ENCODE measurements at places on chromosomes 1 and 21.

DNA sequence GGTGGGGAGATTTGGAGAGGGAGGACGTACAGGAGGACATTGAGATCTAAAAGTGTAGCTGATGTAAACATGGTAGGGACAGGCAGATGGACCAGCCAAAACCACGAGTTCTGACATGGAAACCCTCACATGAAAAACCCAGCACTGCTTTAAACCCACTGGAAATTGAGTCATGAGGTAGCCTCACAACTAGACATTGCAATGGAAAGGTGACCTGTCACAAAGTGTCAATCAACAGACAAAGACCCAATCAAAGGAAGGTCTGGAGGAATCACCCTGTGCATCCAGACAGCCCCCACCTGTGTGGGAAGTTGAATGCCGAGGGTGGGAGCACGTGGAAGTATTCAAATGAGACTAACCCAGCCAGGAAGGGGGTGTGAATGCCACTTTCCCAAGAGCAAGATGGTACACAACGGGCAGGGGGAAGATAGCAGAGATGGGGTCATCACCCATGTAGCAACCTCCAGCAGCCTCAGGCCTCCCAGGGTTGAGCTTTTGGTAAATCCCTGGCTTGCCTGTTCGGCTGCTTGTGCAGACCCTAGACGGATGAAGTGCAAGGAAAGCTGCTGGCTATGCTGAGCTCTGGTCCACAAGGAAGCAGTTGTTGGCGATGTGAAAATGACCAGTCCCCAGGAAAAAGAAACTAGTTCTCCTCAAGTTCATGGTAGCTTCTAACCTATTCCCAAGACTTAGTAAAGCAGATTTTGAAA lies 5.6 kb downstream of the FCMR start:
- DNase-seq = no peak

DNA sequence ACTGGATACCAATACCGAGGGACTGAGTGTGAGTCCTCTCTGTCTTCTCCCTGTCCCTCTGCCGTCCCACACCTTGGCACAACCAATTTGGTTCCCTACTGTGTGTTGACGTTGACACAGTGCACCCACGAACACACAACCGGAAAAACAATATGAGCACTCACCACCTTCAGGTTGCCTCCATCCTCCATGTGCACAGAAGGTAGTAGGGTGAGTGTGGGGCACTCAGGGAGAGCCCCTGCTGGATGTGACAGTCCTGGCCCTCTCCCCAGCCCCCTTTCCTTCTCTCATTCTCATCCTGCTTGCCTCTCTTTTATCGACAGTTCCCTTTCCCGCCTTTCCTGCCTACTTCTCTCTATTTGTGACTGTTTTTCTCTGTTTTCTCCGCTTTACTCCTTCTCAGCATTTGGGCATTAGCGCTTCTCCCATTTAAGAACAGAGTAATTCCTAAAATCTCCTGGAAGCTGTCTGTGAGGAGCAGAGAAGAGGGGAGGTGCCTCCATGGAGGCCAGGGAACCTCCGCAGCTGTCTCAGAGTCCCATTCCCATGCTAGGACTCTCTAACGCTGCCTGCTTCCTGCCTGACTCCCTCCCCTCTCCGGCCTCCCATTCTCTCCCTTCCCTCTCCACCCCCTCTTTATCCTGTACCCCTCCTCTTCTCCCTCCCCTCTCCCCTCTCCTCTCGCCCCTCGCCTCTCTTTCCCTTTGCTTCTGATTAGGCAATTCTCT lies 16.4 kb downstream of the CADM3 start:
- DNase-seq = no peak

GRCh38 chr1:41317361-41317760 lies 43.9 kb upstream of the FOXO6 start:
- DNase-seq = no peak

- DNase-seq = peak; percentile 13
Measured at GRCh38 chr21:38402795-38403194, 95.5 kb downstream of the ERG start.

DNA sequence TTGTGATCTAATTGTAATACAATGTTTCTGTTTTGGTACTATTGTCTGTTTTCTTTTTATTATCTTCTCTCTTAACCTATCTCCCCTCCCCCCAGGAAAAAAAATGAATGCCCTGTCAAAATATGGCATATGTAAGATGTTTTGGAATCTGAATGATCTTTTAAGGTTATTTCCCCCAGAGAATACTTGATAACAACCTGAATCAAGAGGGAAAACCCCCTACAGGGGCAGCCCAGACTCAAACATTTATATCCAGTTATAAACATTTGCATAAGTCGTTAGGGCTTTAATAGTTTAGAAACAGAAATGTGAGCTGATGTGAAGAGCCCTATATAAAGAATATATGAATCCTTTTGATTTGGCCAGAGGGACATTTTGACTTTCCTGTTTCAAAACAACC lies 169.5 kb downstream of the VAV3 start:
- no peak for DNase-seq

GRCh38 chr1:107499139-107499744 lies 358.4 kb downstream of the NTNG1 start:
- DNase-seq = no peak

DNA sequence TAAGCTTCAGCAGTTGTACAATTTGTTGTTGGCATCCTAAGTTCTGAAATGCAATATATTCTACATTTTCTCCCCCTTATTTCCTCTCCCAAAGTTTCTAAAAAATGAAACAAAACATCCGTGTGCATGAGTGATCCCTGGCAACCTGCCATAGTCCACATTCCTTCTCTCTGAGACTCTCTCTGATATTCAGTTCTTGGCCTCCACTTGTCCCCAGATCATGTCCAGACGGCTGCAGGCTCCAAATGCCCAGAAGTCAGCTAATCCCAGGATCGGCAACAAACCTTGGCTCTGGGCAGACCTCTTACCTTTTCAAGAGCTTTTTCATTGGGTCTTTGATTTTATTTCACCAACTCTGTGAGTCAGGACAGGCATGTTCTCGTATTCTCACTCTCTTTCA lies 187.8 kb downstream of the ETS2 start:
- DNase-seq = peak; percentile 98

DNA sequence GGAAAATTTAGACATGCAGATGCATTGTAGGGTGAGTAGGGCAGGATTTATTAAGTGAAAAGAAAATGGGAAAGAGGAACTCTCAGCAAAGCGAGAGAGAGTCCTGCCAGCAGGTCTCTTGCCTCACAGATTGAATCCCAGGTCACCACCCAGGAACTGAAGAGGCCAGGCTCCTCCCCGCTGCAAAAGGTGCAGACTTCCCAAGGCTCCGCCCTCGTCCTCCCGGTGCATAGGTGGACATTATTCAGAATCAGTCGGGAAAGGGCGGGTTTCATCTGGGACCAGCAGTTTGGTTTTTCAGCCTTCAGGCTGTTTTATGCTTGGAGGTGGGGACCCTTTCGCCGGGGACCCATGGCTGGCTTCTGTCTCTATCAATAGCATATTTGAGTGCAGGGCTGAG lies 41.6 kb upstream of the APP start:
- no peak for DNase-seq

DNA sequence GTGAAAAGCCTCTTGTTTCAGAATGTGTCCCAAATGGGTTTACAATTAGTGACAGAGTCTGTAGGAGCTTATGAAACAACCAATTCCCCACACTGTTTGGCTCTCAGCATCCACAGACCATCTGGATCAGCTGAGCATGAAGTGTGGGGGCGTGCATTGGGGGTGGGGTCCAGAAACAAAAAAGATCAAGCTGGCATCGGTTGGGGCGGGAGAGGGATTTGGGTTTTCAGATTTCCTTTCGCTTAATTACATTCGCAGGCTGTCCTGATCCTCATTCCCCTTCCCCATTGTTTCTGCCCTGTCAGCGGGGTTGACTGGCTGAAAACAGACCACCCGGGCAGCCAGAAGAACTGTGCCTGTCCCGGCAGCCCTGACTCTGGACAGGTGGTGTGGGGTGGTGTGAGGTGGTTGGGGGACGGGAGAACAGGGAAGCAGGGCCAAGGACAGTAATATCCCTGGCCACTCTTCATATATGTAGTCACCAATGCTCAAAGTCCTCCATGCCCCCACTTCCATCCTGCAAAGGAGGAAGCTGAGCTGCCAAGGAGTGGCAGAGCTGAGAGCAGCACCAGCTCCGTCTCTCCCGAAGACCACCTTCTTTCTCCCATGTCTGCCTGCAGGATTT lies 92.0 kb downstream of the IER5 start:
- no peak for DNase-seq

DNA sequence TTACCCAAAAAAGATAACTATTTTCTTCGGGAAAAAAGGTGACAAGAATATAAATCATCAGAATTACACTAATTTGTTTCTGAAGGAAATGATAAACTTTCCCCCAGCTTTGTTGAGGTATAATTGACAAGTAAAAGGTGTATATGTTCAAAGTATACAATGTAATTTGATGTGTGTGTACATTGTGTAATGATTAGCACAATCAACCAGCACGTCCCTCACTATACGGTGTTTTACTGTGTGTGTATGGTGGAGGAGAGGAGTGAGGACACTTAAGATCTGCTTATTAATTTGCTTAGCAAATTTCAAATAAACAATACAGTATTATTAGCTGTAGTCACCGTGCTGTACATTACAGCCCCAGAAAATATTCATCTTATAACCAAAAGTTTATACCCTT lies 77.7 kb downstream of the CAMTA1 start:
- no peak for DNase-seq

GRCh38 chr1:178629252-178630154 lies 95.5 kb upstream of the RALGPS2 start:
- DNase-seq = no peak

DNA sequence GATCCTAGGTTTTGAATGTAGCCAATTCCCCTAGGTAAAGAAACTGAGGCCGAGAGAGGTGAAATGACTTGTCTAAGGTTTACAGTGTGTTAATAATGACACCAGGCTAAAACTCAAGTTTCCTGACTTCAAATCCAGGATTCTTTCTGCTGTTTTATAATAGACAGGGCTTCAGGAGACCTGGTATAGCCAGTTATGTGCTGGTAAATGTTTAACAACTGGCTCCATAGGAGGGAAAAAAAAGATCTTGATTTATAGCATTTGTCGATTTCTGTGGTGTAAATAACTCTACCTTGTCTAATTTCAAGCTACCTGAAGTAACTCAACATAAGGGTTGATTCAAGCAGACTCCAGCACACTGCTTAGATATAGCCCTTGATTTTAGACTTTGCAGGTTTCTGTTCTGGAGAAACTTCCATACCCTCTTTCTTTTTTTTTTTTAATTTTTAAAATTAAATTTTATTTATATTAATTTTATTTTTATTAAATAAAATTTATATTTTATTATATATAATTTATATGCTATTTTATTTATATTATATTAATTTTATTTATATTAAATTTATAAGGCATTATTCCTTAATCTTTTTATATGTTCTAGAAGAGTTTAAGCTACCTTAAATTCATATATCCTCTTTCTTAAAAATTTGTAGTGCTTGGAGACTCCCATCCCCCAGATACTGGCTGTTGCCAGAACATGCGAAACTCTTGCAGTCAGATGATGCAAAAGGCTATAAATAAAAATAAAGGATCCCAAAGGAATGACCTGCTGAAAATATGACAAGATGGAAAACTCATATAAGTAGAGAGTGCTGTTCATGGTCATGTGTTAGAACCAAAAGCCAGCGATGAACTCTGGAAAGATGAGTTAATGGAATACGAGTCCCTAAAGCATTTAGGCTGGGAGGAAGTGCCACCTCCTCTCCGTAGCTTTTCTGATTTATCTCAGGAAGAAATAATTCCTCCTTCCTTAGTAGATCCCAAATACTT lies 35.4 kb upstream of the SRSF10 start:
- no peak for DNase-seq

- DNase-seq = peak; percentile 81
Measured at GRCh38 chr1:203274603-203275381, 30.5 kb upstream of the BTG2 start.

DNA sequence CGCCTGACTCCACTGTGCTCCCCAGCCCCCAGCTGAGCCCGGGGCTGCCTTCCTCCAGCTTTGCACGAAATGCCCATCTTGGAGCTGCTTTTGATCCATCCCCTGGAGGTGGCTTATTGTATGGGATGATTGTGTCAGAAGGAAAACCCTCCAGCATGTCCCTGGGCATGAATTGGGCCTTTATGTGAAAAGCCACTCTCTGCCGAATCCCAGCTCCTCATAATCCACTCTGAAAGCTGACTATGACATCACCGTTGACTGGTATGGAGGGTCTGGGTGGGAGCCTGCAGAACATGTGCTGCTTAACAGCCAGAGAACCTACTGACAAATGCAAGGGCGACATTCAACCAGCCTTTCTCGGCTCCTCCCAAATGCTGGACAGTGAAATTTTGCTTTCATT lies 74.6 kb downstream of the NENF start:
- DNase-seq = no peak

GRCh38 chr1:24413350-24414163 lies at the start of gene STPG1:
STPG1 (minus strand) TSS chr1:24413782; CDS start chr1:24401388, 12,394 bp downstream.
- DNase-seq = peak; percentile 84

- no peak for DNase-seq
Measured at GRCh38 chr1:30450818-30451233, 272.6 kb downstream of the MATN1 start.

DNA sequence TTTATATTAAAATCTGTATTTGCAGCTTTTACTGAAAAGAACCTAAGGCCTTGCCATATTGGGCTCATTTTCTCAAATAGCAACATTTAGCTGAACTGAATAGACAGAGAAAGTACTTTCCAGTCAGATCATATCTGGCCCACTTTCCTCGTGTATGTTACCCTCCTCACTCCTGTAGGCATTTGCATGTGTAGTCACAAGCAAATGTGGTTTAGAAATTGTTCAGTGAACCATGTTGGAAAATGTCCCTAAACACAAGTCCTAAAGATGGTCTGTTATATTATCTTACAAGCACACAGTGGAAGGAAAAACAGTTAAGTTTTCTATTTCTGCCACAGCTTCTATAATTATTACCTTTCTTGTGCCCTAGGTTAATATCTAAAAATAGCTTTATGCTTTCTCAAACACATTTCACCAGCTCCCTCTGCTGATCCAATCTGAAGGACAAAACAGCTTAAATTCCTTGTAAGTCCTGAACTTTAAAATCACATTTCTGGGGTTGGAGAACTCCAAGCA lies 606 bp upstream of the FMO4 start:
- no peak for DNase-seq

GRCh38 chr1:248841702-248842395 lies 3.8 kb downstream of the ZNF672 start:
- DNase-seq = no peak

DNA sequence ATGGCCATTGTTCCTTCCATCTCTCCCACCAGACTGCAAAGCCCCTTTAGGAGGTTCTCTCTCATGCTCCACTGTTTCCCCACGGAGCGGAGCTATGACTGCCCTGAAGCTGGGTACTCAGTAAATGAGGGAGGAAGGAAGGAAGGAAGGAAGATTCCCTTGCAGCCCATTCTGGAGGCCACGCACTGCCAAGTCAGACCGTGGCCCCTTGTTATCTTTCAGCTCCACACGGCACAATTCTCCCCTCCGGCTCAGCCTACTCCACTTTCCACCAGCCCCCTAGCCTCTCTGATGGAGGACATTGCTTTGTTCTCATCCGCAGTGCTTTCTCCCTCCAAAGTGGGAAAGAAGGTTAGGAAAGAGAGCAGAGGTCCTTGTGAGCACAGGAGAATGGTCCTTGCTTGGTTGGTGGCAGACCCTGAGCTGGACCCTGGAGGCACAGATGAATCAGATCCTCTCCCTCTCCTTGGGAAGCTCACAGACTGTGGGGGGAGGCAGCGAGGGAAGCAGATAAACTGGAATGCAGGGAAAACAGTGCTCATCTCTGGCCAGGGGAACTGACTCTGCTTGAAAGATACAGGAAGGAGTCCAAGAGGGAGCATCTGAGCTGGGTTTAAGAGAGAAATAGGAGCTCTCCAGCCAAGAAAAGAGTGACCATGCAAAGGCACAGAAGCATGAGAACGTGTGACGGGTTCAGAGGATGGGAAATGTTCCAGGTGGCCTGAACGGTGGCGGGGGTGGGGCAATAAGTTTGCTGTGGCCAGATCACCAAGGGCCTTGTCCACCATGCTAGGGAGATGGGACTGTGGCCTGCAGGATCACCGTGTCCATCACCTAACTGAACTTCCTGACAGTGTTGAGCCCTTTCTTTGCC lies 52.6 kb downstream of the GLIS1 start:
- DNase-seq = no peak

Data from foreskin keratinocyte (primary cell).